ENCODE measurements at places on chromosomes 1 and 21. TPM values are rescaled to one million over a fixed set of nuclear protein-coding genes. Genes with fewer than 3 reads are reported as not detected.

DNA sequence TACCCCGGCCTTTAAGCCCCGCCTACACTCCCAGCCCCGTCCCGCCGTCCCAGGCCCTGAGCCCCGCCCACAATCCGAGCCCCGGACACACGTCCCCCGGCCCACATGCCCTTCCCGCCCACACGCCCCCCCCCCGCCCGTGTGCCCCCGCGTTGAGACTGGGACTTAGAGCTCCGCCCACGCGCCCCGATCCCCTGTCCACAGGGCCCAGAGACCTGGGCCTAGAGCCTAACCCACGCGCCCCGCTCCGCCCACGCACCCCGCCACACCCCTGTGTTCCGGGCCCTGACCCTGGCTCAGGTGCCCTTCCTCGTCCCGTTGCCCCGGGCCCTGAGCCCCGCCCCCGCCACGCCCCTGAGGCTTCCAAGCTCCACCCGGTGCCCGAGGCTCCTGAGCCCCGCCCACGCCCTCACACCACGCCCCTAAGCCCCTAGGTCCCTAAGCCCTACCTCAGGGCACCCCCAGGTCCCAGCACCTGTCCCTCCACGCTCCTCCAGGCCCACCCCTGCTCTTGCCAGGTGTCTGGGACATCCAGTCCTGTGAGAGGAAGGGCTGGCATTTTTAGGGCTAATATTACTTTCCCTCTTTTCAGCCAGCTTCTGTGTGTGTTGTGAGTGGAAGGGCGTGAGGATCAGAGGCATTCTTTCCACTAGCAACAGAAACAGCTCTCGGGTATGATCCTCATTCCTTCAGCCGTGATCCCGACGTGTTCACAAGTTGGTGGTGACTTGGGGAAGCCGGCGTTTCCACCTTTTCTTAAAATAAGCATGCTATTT lies 552 bp upstream of the GPR157 start:
- DNase-seq = peak; percentile 68

GRCh38 chr1:63294803-63295594 lies 27.4 kb upstream of the FOXD3 start:
- no peak for DNase-seq

GRCh38 chr1:213641312-213641711 lies 346.5 kb upstream of the PROX1 start:
- no peak for DNase-seq

DNA sequence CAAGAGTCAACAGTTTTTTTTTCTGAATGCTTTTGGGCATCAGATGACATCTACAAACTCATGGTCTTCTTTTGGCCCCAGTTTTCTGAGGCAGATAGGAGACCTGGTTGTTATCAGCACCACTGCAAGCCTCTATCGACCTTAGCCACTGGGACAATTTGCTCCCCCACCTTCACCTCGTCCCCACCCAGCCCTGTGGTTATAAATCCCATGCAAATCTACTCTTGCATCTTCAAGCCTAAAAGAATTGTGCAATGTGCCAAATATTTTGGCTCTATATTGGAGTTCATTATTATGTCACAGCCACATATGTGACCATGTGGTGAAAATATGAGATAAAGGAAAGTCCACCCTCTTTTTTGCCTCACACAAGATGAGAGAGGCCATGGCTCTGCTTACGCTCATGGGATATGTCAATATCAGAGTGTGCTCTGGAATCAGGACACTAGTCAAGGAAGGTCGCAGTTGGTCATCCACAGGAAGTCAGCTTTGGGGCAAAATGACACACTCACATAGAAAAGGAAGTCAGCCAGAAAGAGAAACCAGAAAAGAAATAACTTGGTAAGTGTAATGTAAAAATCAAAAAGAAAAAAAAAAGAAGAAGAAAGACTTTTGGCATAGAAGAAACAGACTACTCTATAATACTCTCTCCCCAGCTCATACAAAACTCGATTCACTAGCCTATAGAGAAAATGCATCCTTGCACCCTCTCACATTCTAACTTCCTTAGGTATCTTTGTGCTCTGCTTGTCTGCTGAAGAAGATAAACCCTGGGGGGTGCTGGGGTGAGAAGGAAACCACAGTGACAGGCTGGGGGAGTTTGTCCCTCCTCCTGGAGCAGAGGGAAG lies 21.2 kb downstream of the SLC30A10 start:
- no peak for DNase-seq

GRCh38 chr1:152165286-152166077 lies 6.5 kb upstream of the RPTN start:
- no peak for DNase-seq

GRCh38 chr1:21861602-21862429 lies 49.8 kb downstream of the LDLRAD2 start:
- DNase-seq = no peak

GRCh38 chr1:29299446-29299845 lies 63.1 kb downstream of the PTPRU start:
- no peak for DNase-seq

GRCh38 chr1:23741609-23742008 lies 1.7 kb upstream of the ELOA start:
- DNase-seq = no peak

DNA sequence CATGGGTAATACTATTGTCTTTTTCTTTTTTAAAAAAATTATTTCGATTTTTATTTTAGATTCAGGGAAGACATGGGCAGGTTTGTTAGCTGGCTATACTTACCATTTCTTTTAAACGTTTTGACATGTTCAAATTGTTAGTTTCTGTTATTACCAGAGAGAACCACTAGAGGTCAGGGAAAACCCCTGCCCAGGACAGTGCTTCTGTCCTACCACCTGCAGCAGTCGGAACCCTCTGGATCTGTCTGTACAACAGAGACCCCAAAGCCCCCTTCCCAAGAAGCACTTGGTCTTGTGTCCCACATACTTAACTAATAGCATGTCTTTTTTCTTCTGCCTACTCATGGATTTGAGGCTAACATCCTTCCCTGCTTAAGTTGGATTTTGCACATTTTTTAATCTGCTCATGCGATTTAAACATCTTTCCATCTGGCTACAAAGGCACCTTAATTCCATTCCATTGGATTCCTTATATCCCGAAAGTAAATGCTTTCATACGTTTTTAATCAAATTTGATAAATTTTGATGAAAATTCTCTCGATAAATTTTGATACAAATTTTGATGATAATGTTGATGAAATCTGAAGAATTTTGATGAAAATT lies 10.0 kb upstream of the C1orf115 start:
- no peak for DNase-seq

- DNase-seq = no peak
Observed at GRCh38 chr21:37364722-37365121, 1.9 kb upstream of the DYRK1A start.

GRCh38 chr1:112444269-112444668 lies 48.3 kb downstream of the CTTNBP2NL start:
- DNase-seq = no peak

DNA sequence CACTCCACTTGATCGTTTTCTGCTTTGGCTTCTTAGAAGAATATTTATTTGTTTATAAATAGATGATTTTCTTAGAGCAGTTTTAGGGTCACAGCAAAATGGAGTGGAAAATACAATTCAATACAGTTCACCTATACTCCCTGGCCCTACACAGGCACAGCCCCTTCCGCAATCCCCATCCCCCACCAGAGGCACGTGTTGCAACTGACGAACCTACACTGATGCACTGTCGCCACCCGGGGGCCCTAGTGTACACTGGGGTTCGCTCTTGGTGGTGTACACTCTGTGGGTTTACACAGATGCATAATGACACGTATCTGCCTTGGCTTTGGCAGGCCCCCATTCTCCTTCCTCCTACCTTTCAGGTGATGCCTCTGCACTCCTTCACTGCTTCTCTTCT lies 8.0 kb downstream of the ECHDC2 start:
- DNase-seq = no peak

- no peak for DNase-seq
Observed at GRCh38 chr1:26828411-26828991, 2.0 kb downstream of the ZDHHC18 start.

DNA sequence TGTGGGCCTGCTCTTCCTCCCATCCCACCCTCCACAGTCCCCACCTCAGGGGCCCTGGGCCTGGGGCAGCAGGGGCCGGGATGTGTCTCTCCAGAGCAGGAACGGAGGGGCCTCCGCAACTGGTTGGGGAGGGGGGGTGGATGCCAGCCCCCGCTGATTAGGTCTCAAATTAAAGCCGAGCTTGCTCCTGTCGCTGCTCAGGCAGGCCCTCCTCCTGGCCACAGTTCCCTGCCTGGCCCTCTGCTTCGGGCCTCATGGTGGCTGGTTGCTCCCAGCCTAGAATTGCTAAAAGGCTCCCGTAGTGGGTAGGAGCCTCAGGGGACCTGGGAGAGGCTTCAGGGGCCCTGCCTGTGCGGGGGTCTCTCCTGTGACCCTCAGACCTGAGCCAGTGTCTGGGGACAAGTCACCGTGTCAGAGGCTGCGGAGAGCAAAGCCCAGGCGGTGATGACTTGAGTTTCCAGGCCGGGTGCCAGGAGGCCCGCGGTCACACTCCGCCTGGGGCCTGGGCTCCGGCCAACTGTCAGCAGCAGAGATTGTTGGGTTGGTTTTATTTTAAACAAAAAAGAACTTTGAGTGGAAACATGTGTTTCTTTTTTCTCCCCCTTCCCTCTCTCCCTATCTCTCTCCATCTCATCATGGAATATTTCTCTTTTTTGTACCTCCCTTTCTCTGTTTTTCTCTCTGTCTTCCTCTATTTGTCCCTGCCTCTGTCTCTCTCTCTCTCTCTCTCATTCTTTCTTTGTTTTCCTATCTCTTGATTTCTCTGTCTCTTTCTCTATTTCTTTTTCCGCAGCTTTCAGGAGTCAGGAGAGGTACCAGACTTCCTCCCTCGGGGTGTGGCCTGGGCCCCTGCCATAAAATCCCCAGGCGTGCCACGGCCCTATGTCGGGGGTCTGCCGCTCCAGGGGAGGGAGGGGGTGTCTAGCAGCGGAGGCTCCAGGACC lies 20.0 kb upstream of the EPHA2 start:
- no peak for DNase-seq

DNA sequence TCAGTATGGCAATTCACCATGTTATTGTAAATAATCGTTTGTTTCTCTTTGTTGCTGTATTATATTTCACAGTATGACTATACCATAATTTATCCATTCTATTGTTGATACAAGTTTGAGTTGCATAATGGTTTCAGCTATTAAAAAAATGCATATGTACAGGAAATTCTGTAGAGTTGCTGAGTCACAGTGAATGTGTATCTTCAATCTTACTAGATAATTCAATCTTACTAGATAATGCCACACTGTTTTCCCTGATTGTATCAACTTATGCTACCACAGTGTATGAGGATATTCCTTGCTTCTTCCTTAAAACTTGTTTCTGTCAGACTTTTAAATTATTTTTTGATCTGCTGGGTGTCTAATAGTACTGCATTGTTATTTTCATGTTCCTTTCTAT lies 3.5 kb upstream of the COA6 start:
- DNase-seq = no peak

GRCh38 chr1:212621949-212622305 lies 13.4 kb downstream of the ATF3 start:
- DNase-seq = no peak

GRCh38 chr1:91166106-91166712 lies 144.4 kb upstream of the ZNF644 start:
- DNase-seq = no peak

DNA sequence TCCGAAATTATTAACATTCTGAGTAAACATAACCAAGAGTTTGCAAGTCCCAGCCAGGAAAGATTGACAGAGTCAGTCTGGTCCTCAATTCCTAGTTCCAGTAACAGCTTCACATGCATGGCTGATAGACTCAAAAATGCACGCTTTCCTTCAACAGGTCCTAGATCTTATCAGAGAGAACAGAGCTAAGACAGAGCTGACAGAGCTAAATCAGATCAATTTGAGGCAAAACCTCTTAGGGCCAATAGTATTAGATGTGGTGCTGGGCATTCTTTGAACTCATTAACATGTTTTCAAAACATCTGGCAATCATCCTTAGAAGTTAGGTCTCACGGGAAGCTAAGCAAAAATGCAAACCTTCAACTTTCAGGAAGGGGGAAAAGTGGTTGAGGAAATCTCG lies 114.0 kb downstream of the GREM2 start:
- DNase-seq = no peak

DNA sequence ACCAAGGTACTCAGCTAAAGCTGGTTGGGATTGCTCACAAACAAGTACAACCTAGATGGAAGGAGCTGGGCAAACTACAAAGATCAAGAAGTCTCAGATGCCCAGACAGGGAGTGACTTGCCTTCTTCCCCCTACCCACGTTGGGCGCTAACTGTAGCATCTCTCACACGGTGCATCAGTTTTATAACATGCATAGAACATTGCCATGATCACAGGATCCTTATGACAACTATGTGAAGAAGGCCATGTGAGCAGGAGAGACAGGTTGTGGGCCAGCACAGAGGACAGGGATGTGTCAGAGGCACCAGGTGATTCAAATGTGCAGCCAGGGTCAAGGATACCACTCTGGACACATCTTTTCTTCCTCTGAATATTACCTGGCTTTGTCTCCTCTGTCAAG lies 28.3 kb upstream of the CYP4B1 start:
- no peak for DNase-seq

DNA sequence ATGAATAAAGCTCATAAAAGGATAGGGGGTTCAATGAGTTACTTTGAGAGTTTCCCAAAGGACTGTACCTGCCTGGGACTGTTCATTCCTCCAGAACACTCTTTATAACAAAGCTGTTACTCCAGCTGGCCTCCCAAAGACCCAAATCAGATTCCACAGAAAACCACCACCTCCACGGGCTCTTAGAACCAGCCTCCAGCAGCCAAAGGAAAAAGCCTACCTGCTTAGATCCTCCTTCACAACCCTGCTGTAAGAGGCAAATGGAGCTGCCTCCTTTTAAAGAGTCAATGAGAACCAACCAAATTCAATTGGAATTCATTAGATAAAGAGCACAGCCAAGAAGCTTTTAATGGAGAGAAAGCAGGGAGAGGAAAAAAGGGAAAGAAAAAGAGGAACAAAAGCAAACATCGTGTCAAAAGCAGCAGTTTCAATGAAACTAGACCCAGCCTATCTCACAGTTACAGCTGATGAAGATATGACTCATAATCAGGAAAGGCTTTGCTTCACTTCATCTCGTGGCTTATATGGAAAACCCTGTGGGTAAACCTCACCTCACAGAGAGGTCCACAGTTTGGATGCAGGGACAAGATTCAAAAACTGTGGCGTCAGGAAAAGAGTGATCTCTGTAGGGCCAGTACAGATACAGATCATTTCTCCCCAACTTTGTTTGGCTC lies 27.8 kb upstream of the FMO4 start:
- no peak for DNase-seq

DNA sequence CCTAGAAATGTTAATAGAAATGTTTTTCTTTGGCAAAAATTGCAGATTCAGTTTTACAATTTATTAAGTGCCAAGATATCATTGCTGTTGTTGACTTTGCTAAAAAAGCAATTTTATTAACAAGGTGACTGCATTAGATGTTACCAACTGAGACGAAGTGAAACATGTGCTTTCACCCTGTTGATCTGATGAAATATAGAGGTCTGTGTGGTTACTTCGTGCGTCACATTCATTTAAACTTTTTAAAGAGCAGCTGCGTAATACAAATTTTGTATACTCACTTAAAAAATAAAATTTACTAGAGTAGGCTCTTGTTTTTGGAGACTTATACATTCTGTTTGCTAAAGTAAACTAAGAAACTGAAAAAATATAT lies 465.7 kb downstream of the USP25 start:
- DNase-seq = no peak

Gene FCGR1A
- total RNA-seq = not detected

Gene KDF1
- not detected for total RNA-seq

Gene HES3
- not detected for total RNA-seq

Gene TMPRSS3
- 81.0 TPM for total RNA-seq

Gene PDC
- total RNA-seq = not detected

Gene BEND5
- 10.2 TPM for total RNA-seq

Gene PUSL1
- total RNA-seq = 31.8 TPM

Gene FMO2
- not detected for total RNA-seq

Gene MAGOH
- total RNA-seq = 89.0 TPM

Gene NLRP3
- 0.09 TPM for total RNA-seq

Gene SSX2IP
- 13.0 TPM for total RNA-seq

Gene KTI12
- 18.3 TPM for total RNA-seq
